Activated T-cell treated with anti-CD3 and anti-CD28 coated beads for 1 hour (primary cell): ENCODE measurements at places on chromosomes 2 and 18.
A peak's percentile ranks its signal among the peaks of the same experiment; 100 is the strongest.

- no peak for DNase-seq
These were observed 95.3 kb downstream of the TMEM247 start for GRCh38 chr2:46574457-46575355.

DNA sequence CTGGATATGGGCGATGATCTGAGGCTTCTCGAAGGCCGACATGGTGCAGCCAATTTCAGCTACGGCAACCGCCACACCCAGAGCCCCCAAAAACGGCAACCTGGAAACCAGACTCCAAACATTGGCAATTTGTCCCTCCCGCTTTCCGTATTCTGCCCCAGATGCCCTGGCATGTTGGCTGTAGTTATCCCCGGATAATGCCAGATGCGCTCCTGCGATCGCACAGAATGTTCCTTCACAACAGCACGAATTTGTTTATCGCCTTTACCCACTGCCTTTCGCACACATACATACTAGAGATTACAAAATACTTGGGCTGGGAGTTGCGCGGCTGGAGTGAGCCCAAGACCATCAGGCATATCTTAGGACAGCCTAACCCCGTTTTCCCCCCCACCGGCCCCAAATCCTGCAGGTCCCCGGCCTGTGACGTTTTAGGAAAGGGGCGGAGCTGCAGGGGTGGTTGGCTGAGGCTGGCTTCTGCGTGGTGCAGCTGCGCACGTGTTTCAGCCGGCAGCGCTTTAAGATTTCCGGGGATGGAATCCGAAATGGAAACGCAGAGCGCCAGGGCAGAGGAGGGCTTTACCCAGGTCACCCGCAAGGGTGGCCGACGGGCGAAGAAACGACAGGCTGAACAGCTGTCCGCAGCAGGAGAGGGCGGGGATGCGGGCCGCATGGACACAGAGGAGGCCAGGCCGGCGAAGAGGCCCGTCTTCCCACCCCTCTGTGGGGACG, at the start of gene PNO1:
Gene PNO1, plus strand, starts transcription at position 487 of the 732 bp plus-strand sequence. Its CDS starts 47 bp downstream, at position 534.
- DNase-seq = peak; percentile 95

GRCh38 chr2:189440644-189440946, 679 bp upstream of the WDR75 start:
- no peak for DNase-seq

- DNase-seq = peak; percentile 83
These were observed 3.2 kb downstream of the SLC39A10 start for GRCh38 chr2:195659982-195660890.

DNA sequence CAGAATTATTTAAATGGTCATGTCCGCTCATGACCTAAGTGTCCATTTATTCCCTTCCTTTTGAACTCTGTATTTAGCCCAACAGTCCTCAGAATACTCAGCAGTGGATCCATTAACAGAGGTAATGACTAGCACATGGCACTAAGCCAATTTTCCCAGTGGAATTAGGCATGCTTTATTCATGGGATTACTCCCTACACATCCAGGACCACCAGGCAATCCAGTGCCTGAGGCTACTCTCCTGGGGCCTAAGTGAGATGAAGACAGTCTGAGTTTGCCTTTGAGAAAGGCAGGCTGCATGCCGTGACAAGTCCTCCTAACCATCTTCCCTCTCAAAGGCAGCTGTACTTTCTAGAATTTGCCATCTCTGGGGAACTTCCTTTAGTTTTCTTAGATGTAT, 128.6 kb downstream of the SPOPL start:
- DNase-seq = no peak

- DNase-seq = no peak
These were observed 124.7 kb upstream of the SERPINE2 start for GRCh38 chr2:224163566-224164307.

DNA sequence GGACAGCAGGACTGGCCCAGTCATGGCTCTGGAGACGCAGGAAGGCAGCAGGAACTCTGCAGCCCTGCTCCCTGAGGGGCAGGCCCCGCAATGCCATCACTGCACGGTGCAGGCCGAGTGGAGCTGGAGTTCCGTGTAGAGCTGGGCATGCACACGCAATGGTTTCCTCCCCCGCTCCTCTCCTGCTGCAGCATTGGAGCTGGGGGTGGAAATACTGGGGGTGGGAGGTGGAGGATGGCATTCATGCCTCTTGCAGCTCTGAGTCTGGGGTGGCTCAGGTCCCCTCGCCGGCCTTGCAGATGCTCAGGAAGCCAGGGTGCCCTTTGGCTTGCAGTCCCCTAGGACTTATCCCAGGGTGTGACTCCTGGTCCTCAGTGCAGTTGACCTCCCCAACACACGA, 78.3 kb upstream of the ASB18 start:
- no peak for DNase-seq

- DNase-seq = no peak
These were observed 39.7 kb downstream of the RAPGEF4 start for GRCh38 chr2:172775319-172775718.

GRCh38 chr2:10900216-10901109, 11.3 kb upstream of the KCNF1 start:
- no peak for DNase-seq

- no peak for DNase-seq
These were observed 18.8 kb downstream of the FSIP2 start for GRCh38 chr2:185757356-185757755.

- no peak for DNase-seq
These were observed 15.9 kb downstream of the SMAD7 start for GRCh38 chr18:48934723-48935432.

DNA sequence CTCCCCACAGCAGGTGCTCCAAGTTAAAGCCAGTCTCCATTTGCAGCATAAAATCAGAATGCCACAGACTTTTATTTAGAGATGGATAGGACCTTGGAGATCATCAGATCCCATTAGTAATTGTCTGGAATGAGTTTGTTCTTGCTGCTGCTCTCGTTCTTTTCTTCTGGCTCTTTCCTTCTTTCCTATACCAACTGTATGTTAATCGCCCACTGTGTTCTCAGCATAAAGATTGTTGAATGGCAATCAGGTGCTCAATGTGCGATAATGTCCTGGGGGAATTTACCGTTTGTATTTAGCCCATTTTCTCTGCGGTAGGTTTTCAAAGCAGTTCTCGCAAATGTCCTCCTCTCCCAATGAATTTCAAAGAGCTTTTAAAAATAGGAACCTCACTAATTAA, 3.3 kb downstream of the GPR39 start:
- no peak for DNase-seq

- DNase-seq = no peak
These were observed 42.9 kb upstream of the GRHL1 start for GRCh38 chr2:9908639-9909038.

GRCh38 chr18:25883091-25883490, 207.3 kb downstream of the SS18 start:
- no peak for DNase-seq

DNA sequence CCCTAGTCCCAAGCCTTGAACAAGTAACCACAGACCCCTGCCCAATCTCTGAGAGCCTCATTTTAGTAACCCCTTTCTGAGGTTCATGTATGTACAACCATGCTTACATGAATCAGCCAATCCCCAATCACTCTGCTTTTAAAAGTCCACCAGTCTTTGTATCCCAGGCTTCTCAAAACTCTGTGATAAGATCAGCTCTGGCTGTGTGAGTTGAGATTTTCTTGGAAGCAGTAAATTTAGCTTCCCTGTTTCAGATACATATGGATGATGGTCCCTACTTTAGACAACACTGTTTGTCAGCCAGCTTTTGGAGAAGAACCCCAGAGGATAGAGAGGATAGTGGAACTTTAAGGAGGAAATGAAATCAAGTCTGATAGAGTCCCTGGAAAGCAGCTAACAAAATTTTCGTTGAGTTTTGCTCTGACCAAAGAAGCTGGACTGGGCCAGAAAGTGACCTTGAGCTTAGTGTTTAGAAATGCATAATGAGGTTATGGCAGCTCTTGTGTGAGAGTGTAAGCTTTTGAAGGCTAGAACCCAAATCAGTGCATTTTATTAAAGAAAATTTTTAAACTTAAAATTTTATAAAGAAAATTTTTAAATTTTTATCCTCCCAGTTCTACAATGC, 3.7 kb downstream of the ADNP2 start:
- DNase-seq = no peak

- peak; percentile 93 for DNase-seq
These were observed at the start of gene CXCR4 for GRCh38 chr2:136117909-136118818. Gene CXCR4 (minus strand): TSS chr2:136118149. CDS start chr2:136118060, 89 bp downstream.

GRCh38 chr2:16869711-16870110, 204.1 kb upstream of the CYRIA start:
- no peak for DNase-seq

DNA sequence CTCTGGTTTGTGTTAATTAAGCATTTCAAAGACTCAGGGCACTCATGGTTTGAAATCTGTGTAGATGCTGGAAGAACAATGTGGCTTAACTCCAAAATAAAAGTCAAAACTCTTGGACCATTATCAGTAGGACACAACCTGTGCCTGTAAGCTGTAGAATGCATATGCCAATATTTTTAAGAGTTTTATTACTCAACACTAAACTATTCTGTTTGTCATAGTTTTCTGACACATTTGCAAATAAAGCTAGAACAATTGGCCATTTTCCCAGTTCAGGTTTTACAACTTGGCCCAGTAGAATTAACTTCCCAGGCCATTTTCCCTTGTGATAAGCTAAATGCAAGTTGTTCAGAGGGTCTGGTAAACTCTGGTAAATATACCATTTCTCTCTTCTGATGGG, 713.1 kb downstream of the CBLN2 start:
- DNase-seq = no peak

DNA sequence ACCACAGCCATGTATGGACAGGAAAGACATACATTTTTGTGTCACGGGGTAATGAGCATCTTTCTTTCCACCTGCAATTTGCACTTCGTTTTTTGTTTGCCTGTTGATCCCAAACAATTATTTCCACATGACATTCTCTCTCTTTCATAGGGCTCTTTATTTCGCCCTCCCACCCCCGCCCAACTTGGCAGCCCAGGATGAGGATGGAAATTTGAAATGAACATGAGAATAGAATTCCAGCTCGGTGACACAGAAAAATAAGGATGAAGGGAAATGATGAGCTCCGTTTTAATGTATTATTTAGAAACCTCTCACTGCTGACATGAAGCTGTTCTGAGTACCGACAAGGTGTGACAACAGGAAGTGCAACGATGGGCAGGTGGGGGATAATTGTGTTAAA, 443.3 kb downstream of the SOCS6 start:
- DNase-seq = no peak

DNA sequence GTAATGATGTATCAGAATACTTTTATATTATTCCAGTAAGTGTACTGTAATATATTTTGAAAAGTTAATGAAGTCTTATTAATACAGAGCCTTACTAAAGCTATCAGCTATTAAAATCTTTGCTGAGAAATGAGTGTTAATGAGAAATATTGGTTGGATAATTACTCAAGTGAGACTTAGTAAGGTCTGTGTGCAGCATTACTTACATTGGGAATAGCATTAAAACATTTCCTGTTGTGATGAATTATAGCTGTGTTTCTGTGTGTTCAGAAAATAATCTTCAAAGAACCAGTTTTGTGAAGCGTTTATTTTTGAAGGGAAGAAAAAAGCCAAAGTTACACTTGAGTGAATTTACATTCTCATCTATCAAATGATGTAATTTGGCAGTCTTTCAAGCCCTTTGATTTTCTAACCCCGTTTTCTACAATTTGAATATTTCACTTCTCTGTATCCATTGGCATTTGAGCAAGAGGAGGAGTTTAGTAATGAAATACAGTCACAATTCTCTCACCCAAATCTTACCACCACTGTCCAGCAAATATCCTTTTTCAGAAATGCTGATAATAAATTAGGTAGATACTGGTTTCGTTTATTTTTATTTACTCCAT, 123.5 kb upstream of the BOD1L2 start:
- no peak for DNase-seq

DNA sequence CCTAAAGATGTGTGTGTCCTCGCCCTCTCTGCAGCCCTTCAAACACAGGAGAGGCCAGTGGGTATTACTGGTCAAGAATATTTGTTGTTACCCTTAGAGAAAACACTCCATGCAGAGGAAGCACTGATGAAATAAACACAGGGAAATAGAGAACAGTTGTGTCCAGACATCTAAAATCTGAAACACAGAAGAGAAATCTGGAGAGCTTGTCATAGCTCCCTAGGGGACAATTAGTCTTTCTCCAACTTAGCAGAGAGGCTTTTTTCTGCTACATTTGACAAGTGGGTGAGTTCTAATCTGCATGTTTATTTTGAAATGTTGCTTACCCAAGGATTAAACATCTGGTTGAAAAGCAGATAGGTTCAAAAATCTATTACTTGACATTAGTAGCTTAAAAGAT, 190.1 kb downstream of the CTNNA2 start:
- DNase-seq = no peak

DNA sequence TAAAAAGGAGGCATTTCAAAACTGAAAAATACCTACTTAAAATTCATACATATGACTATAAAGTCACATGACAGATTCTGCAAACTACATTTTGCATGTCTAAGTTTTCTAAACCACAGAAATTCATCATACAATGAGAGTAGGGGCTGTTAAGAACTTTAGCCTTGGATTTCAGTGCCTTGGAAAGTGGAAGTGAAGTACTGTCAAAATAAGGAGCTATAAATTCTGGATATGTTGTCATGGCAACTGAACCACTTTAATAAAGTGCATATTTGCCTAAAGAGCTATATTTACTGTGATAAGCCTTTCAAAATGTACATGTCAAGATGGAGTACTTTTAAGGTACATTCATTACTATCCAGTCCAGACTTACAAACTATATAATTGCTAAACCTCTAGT, 227.1 kb downstream of the RAB3GAP1 start:
- no peak for DNase-seq

DNA sequence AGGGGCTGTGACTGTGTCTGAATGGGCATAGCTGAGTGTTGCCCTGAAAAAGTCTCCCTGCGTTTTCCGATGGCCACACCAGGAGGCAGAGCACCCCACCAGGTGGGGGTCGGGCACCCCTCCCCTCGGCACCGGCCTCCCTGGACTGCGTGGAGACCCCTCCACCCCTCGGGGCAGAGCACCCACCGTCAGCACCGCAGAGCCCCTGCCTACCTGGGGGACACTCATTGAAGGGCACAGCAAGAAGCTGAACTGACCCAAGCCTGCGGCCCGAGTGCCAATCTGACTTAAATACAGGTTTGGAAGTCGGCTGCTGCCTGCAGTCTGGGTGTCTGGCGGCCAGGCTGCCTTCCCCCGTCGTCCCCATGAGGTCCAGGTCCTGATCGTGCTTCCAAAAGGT, 69.9 kb downstream of the KCNG2 start:
- no peak for DNase-seq

GRCh38 chr18:36108196-36108595, 20.9 kb downstream of the SLC39A6 start:
- no peak for DNase-seq

DNA sequence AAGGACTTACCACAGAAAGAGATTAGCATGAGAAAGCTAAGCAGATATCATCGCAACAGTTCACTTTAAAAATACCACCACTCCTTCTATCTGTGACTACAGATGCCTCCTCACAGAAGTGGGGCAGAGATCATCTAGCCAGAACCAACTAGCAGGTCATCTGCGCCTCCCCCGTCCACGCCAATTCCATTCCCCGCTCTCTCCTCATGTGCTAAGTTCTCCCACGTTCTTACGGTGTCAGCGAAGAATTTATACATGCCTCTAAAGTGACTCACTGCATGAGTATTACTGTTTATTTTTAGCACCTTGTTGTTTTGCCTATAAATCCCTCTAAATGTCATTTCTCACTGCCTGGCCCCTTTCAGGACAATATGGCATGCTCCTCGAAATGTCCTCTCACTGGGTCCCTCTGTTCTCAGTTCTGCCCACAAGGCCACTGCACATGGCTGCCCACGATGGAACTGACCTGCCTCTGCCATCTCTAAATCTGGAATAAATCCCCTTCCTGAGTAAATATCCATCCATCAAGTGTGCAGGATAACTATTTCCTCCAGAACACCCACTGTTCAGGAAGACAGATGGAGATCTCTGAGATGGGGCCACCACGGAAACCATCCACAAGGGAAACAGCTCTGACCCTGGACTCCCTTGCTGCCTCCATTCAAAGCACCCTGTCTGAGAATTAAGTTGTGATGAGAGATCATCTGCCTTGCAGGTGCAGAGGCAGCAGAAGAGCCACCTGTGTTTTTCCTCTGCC, 137.7 kb downstream of the IRS1 start:
- no peak for DNase-seq
